ENCODE measurements at places on chromosomes 4 and X.

- DNase-seq: no peak
These were observed 190.6 kb upstream of the RBPJ start for GRCh38 chr4:26130173-26130572.

DNA sequence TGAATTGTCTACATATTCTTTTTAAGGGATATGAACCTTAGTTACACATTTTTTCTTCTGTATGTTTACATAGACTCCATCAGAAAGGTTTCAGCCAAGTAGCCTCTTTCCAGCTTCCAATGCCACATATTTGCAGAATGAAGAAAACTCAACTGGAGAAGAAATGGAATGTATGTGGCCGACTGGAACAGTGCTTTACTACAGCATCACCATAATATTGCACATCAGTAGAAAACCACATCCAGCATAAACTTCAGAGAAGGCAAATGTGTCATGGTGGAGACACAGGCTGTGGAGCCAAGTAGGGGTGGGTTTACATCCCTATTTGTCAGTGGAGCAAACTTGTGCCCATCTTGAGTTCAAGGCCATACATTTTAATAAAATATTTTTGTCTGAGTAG lies 204.8 kb upstream of the LDB2 start:
- no peak for DNase-seq

DNA sequence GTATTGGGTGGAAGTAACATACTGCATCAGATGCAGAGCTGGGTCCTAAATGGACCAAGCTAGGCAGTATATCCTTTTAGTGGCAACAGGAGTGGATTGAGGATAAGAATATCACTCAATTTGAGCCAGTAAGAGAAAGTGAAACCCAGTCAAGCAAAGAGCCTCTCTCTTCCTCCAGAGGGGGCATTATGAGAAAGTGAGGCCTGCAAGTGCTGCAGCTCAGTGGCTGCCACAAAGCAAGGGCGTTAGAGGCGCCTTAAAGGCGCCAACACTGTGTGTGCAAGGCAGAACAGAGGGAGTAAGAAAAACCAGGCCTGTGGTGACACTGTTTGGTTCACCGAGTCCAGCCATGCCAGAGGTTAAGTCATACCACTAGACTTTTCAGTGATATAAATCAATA lies 17.5 kb downstream of the STX18 start:
- DNase-seq: no peak

DNA sequence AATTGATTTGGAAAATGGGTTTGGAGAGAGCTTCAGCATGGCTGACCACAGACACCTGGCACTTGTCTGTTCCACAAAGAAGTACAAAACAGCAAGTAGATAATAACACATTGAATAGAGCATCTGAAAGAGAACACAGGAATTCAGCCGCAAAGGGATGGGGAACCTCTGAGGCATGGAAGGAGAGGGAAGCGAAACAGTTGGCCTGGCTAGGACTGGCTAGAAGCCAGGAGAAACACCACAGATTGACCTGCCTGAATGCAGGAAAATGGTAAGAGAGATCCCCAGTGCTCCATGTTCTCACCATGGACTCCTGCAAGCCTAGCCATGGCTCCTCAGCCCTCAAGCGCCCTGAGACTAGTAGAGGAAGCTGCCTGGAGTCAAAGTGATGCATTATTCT lies 169.7 kb upstream of the SH3RF1 start:
- no peak for DNase-seq

DNA sequence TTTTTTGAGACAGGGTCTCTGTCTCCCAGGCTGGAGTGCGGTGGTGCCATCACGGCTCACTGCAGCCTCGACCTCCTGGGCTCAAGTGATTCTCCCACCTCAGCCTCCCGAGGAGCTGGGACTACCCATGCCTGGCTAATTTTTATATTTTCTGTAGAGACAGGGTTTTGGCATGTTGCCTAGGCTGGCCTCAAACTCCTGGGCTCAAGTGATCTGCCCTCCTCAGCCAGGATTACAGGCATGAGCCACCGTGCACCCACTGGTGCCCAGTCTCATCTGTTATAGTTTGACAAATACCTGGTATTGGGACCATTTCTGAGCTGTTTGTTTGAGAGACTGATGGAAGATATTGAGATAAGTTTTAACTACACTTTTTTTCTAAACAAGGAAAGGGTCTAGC lies 57.5 kb upstream of the SMIM10 start:
- no peak for DNase-seq

- no peak for DNase-seq
These were observed 8.1 kb downstream of the SEPTIN6 start for GRCh38 chrX:119684916-119685224.
